ENCODE measurements at places on chromosomes 4 and X.
A peak's percentile ranks its signal among the peaks of the same experiment; 100 is the strongest.

DNA sequence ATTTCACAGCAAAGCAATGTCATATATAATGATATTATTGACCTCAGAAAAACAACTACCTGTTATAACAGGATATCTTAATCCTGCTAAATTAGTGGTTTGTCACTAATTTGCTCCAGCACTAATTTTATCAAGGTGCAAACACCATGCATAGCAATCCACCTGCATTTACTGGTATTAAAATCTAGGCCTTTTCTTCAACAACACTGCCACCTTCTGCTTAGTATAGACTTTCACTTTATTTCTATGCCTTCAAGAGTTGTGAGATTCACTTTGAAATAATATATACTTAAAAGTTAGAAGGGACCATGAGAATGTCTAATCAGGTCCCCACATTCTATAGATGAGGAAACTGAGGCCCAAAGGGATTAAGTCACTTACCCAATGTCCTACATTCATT is 82.1 kb upstream of the IQCM start:
- no peak for DNase-seq

- DNase-seq, result no peak
These were observed 36.3 kb upstream of the AGA start for GRCh38 chr4:177478496-177478895.

- no peak for DNase-seq
These were observed 11.9 kb downstream of the HTT-AS start for GRCh38 chr4:3062471-3062870.

DNA sequence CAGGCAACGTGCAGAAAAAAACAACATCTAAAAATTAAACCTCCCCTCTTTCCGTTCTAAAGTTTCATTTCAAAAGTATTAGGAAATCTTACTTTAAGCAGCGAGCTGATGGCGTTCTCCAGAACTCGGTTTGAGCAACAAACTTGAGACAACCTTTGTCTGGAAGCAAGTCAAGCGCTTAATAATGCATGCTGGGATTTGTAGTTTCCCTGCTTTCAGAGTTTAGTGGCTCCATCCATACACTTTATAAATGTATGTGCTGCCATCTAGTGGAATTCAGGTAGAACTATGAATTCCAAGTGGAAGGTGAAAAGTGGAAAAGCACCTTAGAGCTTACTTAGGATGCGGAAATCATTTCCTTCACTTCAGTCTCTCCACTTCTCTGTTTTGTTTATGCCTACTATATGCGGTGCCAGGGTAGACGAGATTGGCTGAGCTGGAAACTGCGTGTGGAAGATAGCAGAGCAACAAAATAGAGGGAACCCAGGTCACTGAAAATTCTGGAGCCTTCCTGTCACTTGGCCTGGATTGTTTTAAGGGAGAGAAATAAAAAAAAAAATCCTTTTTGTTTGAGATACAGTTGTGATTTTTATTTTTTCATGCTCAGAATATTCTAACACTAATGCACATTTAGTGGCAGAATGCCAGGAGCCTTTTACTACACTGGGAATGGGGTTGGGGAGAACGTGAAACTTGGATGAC is at the start of gene BDH2:
Gene BDH2, minus strand, starts transcription at position 144 of the 702 bp plus-strand sequence. CDS start 3,580 bp downstream, outside the sequence.
- no peak for DNase-seq

- no peak for DNase-seq
These were observed 8.0 kb downstream of the SLC9B1 start for GRCh38 chr4:103011378-103012025.

DNA sequence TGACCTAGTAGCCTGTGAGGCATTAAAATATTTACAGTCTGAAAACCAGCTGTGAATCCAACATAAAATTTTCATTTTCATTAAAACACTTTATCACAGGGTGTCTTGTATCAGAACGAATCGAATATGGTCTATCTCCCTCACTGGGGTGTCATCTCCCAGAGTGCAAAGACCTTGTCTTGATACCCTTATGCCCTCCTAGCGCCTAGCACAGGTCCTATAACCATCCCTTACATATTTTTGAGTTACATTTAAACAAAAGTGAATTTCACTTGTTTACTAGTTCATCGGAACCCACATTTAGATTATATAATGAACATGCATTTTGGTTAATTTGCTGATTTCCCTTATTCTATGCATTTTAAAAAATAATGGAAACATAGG is 14.0 kb downstream of the DIPK2B start:
- DNase-seq, result no peak

GRCh38 chr4:13821522-13821921 is 194.0 kb upstream of the BOD1L1 start:
- DNase-seq, result no peak

GRCh38 chr4:17188125-17188524 is 289.7 kb upstream of the LDB2 start:
- DNase-seq, result no peak

- DNase-seq, result no peak
These were observed 17.4 kb downstream of the COL4A5 start for GRCh38 chrX:108456971-108457477.

- no peak for DNase-seq
These were observed 117.3 kb downstream of the FAM13A start for GRCh38 chr4:88939697-88940096.

DNA sequence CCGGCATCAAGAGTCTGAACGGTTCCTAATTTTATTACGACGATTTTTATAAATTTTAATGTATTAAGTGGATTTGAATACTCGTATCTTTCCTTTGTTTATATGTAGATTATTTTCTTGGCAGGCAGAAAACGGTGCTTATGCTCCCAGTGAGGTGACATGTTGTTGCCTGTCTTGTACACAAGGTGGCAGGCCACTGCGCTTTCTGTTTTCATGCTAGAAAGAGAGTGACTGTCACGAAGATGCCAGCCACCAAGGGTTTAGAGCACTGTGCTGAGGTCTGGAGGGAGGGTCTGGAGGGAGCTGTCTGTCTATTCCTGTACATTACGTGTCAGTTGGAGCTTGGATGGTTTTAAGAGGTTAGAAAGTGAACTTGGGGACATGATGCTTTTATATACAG is 87.7 kb downstream of the SHROOM2 start:
- peak; percentile 15 for DNase-seq

GRCh38 chrX:8960957-8961468 is 72.9 kb downstream of the FAM9B start:
- no peak for DNase-seq

- DNase-seq, result no peak
These were observed 871.1 kb upstream of the SLIT2 start for GRCh38 chr4:19380600-19380999.
